Esophagus squamous epithelium (tissue), 5 donors: ENCODE measurements at places on chromosomes 12 and 14.

DNA sequence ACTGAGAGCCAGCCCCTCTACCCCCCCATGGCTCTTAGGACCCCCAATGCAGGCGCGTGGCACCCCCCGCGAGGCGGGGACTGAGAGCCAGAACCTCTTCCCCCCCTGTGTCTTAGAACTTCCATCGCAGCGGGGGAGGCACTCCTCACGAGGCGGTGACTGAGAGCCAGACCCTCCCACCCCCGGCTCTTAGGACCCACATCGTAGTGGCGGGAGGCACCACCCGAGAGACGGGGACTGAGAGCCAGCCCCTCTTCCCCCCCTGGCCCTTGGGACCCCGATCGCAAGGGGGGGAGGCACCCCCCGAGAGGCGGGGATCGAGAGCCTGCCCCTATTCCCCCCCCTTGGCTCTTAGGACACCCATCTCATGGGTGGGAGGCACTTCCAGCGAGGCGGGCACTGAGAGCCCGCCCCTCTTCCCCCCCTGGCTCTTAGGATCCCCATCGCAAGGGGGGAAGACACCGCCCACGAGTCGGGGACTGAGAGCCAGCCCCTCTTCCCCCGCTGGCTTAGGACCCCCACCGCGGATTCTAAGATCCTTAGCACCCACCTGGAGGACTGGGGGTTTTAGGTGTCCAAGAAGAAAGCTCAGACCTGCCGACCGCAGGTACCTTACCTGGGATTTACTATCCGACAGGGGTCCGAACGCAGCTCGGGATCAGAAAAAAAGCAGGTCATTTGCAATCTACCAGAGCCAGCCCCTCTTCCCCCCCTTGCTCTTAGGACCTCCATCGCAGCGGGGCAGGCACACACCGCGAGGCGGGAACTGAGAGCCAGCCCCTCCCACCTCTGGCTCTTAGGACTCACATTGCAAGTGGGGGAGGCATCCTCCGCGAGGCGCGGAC is 44.9 kb downstream of the DDX11 start:
- no peak for DNase-seq

- DNase-seq, result no peak
These were observed 12.5 kb upstream of the MARK3 start for GRCh38 chr14:103372552-103373304.

- DNase-seq, result no peak
These were observed 12.9 kb upstream of the KRT73 start for GRCh38 chr12:52631264-52631663.

- no peak for DNase-seq
These were observed 436 bp downstream of the VPS33A start for GRCh38 chr12:122265886-122266229.

GRCh38 chr14:91946622-91947474 is 646 bp downstream of the FBLN5 start:
- no peak for DNase-seq

DNA sequence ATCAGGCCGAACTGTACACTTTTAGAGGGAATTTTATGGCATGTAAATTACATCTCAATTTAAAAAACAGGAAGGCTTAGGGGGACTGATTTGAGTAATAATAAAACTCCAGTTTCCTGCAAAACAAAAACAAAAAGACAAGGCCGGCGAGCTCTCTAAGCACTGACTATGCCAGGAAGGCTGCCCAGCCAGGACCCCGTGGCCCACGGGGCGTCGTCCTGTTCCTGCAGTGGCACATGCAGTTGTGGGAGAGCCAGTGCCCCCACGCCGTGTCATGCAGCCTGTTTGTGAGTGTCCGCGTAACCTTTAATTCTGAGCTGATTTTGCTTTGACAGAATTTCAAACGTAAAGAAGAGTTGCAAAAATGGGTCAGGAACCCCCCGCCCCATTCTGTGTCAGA is 10.5 kb downstream of the XRCC3 start:
- no peak for DNase-seq

DNA sequence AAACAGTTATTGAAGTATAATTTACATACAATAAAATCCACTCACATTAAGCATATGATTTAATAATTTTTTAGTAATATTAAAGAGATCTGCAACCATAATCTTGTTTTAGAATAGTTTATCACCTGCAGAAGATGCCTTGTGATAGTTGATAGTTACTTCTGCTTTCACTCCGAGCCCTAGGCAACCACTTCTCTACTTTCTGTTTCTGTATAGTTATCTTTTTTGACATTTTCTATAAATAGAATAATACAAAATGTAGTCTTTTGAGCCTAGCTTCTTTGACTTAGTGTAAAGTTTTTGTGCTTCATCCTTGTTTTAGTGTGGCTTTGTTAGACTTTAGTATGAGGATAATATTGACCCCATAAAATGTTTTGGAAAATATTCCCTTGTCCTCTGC is 111.0 kb downstream of the MNAT1 start:
- DNase-seq, result no peak

GRCh38 chr12:10849425-10849878 is at the start of gene PRR4:
Gene PRR4 (minus strand): TSS chr12:10849475. CDS start chr12:10849437, 38 bp downstream.
- no peak for DNase-seq

DNA sequence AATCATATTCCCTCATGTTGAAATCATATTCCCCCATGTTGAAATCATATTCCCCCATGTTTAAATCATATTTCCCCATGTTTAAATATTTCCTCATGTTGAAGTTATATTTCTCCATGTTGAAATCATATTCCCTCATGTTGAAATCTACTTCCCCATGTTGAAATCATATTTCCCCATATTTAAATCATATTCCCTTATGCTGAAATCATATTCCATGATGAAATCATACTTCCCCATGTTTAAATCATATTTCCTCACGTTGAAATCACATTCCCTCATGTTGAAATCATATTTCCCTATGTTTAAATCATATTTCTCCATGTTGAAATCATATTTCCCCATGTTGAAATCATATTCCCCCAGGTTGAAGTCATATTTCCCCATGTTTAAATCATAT is 34.6 kb upstream of the ADGRD1 start:
- DNase-seq, result no peak

DNA sequence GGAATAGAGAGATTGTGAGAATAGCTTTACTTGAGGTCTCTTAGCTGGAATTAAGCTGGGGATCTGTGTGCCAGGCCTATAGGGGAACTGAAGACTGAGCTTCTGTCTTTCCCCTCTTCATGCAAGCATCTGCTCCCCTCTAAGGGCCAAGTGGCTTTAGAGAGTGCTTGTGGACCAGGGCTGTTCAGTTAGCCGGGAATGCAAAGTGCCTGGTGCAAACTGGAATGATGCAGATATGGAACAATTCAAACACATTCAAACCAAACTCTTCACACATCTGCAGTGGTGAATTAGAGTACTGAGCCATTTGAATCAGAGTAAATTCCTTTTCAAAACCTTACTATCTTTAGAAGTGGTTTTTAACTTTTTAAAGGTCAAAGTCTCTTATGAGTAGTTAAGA is 99.0 kb downstream of the LIN7A start:
- DNase-seq, result no peak

DNA sequence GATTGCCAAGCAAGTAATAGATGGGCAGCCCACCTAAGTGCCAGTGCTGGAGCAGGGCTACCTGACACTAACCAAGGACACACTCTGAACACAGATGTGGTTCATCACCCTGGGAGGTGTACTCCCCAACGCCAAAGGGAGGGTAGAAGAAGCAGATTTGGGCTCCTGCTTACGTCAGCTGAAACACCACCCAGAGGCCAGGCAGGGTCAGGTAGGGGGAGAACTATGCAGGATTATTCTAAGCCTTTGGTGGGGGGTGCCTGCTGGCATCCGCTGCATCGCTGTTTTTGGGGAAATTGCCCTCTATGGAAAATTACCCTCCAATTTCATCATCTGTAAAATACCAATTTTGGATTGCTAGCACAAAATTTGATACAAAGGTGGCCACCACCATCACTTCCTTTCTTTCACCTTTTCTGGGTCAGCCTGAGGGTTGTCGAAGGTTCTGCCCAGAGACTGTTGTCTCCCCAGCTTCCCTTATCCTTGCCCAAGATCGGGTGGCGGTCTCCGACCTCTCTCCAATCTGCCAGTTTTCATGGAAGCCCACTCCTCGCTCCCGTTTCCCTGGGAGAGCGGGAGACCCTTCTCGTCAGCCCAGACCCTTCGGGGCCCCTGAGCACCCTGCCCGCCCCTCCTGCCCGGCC is 535 bp downstream of the BIN2 start:
- DNase-seq, result no peak

DNA sequence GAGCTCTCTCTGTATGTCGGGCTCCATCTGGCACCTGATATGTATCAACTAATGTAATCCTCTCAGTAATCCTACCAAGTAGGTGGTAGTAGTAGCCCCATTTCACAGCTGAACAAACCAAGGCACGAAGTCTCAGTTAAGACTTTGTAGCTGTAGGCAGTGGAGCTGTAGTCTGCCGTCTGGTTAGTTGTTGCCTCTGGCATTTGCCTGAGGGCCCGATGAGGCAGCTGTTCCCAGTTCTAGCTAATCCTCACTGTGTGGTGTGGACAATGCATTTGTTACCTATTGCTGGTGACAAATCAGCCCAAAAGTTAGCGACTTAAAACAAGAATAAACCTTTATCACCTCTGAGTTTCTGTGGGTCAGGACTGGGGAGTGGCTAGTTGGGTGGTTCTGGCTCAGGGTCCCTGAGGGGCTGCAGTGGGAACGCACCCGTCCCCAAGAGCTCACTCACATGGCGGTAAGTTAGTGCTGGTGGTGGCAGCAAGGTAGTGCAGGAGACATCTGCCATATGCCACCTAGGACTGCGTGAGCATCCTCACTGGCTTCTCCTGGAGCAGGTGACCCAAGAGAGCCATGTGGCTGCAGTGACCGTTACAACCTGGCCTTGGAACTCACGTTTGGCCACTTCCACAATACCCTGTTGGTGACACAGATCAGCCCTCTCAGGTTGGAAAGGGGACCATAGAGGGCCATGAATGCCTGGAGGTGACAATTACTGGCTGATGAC is 5.6 kb downstream of the AACS start:
- DNase-seq, result no peak

DNA sequence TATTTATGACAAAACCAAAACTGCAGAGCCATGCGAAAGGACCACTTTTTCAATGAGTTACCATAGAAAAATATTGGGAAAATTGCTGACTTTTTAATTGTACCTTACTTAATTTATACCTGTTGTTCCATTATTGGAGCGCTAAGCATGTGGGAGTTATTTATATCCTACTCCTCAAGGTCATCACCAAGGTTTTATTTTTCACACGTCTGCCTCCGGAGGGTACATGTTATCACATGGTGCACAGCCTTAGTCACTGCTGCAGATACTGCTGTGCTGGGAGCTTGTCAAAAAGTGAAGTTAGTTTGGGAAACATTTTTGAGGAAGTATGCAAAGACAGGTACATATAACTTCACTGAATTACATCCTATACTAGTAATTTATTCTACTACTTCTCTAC is 1444.3 kb downstream of the AACS start:
- no peak for DNase-seq

GRCh38 chr14:39374851-39375250 is 57.4 kb downstream of the FBXO33 start:
- DNase-seq, result no peak

DNA sequence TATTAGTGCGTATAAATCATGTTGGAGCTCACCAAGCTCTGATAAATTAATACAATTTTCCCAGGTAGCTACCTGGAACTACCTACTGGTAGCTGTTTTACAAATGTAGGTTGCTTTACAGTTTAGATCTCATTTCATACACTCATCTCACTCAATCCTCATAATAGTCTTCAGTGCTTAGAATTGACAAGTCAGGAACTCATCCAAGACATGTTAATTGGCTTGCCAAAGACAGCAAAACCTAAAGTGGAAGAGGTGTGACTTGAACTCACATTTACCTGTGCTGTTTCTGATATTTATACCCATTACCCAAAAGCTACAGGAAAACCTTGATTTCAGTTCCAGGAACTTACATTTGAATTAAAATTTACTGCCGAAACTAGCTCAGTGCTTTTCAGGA is 296.7 kb downstream of the DIO2 start:
- DNase-seq, result no peak

- DNase-seq, result no peak
These were observed 17.5 kb downstream of the BCL11B start for GRCh38 chr14:99254328-99255009.

DNA sequence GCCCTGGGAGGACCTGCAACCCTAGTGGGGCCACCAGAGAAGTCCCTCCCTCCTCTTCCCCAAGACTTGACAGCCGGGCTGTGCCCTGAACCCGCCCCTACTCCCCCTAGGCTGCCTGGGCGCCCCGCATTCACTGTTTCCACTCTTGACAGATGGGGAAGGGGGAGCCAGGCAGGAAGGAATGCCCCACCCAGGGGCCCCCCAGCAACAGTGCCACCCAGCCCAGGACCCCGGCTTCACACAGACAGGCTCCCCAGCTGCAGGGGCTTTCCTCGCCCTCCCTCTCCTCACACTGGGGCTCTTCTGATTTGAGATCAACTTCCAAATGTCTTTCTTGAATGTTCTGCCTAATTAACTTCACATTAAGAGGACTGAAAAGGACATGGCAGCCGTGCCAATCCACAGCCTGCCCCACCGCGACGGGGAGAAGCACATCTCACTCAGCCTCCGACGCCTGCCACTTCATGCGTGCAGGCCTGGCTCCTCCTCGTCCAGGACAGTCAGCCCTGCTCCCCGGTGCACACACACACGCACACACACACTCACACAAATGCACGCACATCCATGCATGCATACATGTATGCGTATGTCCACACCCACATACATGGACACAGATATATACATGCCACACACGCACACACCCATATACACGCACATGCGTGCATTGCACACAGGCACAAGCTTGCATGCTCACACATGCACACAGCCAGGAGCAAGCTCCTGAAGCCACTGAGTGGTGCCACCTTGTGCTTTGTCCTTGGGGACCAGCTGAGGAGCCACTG is 19.6 kb upstream of the C14orf180 start:
- no peak for DNase-seq

GRCh38 chr14:30874120-30874998 is at the start of gene COCH:
Gene COCH (plus strand): TSS chr14:30874559. CDS start chr14:30874939, 380 bp downstream.
- DNase-seq, result no peak

DNA sequence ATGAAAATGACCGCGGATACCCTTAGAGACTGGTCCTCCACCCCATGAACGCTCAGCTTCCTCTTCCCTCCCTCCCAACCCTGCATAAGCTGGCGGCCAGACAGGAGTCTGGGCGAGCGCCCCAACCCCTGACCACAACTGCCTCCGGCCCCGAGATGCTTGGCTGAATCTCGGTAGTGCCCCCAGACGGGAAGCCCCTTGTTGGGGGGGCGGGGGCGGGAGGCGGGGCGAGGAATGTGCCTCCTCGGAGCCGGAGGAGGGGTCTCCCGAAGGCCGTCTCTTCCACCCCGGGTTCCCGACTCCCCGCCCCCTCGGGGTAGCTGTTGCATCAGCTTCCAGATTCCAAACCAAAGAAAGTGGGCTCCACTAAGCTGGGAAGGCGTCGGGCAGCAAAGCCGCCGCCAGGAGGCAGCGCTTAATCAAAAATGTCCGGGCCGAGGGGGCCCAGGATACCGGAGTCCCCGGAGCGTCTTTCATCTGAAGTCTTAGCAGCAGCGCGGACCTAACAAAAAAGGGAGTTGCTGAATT is 7.1 kb upstream of the MRPL52 start:
- no peak for DNase-seq

GRCh38 chr12:452667-453210 is 7.0 kb upstream of the B4GALNT3 start:
- no peak for DNase-seq

GRCh38 chr14:97777622-97778355 is 980.6 kb downstream of the VRK1 start:
- DNase-seq, result no peak
